Stimulated activated CD8-positive, alpha-beta memory T cell treated with anti-CD3 and anti-CD28 coated beads, Interleukin-15, amount 100 ng/mL, for 4 hours (primary cell): ENCODE measurements at places on chromosomes 1 and 21.
A peak's percentile ranks its signal among the peaks of the same experiment; 100 is the strongest.

DNA sequence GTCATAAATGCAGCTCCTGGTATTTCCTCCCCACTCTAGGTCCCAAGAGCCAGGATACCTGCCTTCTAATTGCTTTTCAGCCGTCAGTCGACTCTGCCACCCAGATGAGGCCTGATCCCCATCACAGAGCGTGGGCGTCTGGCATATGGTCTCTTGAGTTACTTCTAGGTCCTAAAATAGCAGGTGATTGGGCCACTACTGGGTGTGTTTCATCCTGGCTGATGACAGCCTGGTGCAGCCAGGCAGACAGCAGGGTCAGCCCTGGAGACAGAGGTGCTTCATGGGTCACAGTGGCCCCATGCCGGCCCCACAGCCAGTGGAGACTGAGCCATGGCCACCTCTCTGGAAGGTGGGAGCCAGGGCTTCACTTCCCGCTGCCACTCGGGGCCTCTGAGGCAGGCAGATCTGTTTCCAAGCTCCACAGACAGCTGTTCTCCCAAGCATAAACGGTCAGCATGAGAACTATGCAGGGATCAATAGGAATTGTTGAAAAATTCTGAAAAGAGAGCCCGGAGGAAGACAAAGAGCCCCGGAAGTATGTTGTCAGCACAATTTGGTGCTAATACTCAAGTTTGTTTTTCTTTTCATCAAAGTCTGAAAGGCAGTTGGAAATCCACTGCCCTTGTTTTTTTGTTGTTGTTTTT is 83.0 kb downstream of the MAN1C1 start:
- no peak for DNase-seq

DNA sequence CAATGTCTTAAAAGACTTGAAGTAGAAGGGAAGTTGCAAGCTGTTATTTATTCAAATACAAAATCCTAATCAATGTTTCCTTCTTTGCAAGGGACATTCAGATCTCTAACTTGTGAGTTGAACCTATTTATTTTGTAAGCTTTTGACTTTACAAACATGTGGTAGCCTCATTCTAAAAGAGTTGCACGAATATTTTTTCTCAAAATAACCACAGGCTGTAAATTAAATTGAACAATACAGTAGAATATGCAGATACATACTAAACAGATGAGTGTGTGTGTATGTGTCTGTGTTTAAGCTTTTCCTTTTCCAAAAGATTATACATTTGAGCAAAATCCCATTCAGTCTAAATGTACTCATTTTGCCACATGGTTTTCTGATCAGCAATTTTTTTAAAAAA is 4.8 kb upstream of the DYNLT5 start:
- no peak for DNase-seq

- DNase-seq, result no peak
Observed at GRCh38 chr1:84988588-84988987, 8.3 kb downstream of the MCOLN2 start.

DNA sequence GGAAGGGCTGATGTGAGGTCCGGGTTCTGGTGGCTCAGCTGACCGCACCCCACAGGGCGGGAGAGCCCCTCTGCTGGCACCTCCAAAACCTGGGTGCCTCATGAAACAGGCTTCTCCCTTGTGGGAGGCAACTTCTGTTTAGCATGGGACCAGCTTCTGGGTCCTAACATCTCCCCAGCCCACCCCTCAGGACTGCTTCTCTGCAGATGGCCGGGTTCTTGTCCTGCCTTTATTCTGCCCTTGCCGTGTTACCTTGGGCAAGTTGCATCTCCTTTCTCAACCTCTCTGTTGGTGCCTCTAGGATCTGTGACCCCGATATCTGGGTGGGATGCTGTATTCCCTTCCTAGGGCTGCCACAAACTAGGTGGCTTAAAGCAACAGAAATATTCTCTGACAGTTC is 15.0 kb upstream of the TTC22 start:
- no peak for DNase-seq

GRCh38 chr21:34782506-34783360 is 113.9 kb downstream of the CLIC6 start:
- no peak for DNase-seq

- DNase-seq, result no peak
Observed at GRCh38 chr1:159056069-159056698, 20.4 kb downstream of the AIM2 start.

DNA sequence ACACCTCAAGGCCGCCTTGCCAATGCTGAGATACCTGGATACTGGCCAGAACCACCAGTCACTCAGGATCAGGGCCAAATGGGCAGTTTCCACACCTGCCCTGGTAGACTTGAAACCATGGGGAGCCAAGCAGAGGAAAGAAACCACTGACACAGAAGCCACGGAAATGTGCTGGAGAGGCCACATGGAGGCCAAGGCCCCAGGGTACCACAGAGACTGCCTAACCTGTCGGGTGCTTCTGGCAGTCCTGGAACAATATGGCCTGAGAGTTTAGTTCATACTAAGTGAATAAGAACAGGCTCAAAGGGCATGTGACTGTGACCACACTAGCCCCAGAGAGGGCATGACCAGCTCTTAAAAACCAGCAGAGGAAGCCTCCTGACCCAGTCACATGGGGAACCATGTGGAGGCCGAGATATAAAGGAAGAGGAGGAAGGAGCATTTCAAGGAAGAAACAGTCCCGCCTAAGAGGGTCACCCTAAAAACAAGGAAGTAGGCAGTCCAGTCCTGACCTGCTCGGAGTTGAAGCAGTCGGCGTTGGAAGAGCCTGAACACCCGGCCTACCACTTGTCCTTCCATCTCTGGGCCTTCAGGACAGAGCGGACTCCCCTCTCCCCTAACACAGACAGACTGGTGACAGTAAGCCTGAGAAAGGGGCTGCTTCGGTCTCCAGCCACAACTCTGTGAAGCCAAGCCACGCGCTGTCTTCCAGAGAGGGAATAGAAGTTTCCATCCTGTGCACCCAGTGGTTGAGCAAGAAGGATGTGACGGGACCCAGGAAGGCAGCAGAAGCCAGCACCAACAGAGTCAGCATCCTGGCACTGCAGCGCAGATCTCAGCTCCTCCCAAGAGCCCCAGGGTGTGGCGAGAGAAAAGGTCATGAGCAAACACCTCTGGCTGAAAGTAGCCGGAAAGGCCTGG is at the start of gene DENND2D:
TSS of gene DENND2D (minus strand) at position 766 of the 921 bp plus-strand sequence. CDS start at position 579, 187 bp downstream.
- DNase-seq, result peak; percentile 39

DNA sequence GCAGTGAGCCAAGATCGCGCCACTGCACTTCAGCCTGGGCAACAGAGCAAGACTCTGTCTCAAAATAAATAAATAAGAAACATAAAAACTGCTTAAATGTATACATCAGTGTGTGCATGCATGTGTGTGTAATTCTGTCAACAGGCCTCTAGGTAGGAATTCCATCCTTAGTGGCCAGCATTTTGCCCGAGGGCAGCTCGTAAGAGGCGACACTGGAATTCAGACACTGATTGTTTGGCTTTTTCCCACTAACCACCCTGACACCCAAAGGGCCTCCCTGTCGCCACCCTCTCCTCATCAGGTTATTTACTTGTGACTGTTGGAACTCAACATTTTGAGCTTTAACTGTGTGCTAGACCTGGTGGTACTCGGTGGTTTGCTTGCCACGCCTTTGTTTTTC is 64.0 kb upstream of the KIF1B start:
- no peak for DNase-seq

GRCh38 chr1:19710825-19711611 is 46.3 kb downstream of the HTR6 start:
- no peak for DNase-seq

DNA sequence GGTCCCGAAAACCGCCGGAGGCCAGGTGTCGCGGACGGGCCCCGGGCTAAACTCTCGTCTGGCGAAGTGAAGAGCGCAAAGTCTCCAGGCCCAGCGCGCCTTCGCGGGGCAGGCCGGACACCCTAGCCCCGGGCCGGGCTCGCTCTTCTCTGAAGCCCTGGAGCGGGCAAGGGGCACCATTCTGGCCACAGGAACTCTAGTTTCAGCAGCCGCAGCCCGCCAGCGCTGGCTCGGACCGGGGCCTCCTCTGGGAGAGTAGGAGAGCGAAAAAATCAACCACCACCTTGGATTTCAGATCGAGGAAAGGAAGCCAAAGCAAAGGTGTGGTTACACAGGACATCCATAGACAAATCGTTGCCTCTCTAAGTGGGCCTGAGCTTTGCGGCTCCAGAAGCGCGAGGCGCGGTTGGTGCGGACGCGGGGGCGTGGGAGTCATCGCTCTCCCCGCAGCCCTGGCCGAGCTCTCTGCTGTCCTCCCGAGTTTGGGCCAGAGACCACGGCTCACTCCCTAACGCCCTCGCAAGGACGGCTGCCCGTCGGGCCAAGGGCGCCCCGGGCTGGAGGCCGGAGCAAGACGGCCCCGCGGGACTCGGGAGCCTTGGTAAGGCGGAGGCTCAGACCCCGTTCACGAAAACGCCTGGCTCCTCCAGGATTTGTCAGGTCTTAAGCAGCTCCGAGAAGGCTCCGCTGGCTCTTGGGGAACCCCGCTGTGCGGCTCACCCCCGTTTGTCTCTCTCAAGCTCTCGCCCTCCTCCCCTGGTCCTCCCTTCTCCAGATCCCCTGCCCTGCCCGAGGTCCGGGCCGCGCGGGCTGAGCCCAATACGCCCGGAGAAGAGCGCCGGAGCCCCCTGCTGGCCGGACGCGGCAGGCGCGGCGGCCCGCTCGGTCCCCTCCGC is 132.9 kb upstream of the DPYD start:
- no peak for DNase-seq

- no peak for DNase-seq
Observed at GRCh38 chr1:159918352-159919200, 6.7 kb downstream of the TAGLN2 start.

DNA sequence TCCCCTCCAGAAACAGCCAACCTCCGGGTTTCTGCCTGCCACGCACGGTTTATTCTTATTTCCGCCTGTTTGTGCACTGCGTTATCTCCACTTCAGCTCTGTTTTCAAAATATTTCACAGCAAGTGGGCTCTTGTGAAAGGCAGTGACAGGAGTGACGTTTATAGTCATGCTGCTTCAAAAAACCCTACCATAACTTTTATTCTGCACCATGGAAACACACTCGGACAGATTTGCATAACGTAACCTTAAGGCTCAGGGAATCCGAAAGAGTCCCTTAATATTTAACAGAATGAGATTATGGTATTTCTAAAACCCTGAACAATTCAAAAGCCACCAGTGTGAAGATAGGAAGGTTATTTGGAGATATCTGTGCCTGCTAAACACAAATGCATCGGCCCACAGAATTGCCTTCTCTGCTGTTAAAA is 782 bp upstream of the SDE2 start:
- no peak for DNase-seq

DNA sequence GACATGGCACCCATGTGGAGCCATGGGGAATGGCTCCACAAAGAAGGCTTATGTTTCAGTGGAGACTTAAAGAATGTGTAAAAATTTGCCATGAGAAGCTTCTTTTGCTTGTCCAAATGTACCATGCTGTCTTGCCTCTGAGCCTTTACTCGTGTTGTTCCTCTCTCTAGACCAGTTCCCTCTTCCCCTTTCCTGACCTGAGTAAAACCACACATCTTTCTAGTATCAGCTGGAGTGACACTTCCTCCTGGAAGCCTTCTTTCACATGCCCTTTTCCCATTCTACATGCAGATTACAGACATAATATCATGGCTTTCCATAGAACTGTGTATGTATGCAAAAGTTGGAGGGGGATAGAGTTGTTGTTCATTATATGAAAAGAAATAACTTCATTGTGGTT is 13.6 kb upstream of the GPX7 start:
- DNase-seq, result no peak

DNA sequence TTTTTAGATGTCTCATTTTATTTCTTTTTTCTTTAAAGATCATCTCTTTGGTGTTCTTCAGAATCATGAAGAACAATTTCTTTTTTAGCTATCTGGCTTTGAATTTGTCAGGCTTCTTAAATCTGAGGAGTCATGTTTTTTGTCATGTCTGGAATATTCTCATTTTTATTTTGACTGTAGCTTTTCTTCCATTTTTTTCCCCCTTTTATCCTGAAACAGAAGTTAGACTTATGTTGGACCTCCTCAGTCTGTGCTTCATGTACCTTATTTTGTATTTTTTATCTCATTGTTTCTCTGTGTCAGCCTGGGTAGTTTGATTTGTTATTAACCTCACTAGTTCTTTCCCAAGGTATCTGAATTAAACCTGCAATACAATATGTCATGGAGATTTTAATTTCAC is 319.2 kb upstream of the ADGRL4 start:
- no peak for DNase-seq

DNA sequence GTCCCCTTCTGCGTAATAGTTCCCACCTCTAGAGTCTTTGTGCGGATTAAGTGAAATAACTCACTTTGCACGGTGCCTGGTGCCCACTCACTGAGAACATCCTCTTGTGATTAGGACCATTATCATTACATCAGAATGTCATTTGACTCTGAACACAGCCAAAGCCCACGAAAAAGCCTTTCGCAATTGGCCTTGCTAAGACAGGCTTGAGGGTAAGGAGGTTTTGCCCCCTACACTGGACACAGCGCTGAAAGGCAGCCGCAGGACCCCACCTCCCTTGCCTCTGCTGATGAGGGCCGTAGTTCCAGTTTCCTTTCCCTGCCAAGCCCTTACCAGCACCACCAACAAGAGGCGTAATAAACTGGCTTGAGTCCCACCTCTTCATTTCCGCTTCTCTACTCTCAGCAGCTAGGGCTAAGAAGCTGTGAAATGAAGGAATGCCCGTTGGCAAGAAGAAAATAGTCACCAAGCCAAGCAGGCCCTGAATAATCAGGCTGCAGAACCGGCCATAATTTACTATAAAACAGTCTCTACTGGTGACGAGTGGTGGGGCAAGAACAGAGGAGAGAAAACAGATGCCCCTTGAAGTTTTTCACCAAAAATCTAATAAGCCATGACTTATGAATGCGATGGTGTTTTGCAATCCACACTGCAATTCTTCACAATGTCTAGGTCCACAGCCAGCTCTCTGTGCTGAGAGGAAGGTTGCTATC is 53.1 kb downstream of the SH3GLB1 start:
- no peak for DNase-seq

DNA sequence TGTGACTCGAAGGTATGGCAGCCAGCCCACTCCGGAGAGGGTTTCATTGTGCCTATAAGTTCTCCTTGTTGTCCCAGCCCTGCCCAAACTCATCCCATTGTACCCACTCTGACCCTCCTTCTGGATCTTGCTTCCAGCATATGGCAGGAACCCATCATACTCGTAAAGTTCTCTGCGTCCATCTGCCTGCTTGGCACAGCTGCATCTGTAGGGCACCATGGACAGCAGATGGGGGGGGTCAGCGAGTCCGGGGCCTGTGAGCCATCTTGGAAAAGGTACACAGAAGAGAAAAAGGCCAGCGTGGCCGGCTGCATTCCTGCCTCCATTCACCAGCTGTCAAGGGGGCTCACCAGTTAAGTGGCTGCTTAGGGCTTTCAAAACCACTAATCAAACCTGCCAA is 94.9 kb upstream of the IGSF21 start:
- no peak for DNase-seq

DNA sequence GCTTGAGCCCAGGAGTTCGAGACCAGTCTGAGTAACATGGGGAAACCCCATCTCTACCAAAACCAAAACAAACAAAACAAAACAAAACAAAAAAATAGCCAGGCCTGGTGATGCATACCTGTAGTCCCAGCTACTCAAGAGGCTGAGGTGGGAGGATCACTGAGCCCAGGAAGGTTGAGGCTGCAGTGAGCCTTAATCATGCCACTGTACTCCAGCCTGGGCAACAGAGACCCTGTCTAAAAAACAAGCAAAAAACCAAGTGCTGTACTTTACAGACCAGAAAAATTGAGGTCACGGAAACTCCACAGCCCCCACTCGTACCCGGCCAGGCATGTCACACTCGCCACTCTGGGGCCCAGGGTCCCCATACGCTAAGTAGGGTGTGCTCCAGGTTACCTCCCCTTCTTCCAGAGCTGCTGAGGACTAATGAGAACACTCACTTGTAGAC is 22.9 kb downstream of the ATP2B4 start:
- DNase-seq, result no peak

- DNase-seq, result no peak
Observed at GRCh38 chr21:42633858-42634257, 19.6 kb upstream of the PDE9A start.

- DNase-seq, result no peak
Observed at GRCh38 chr1:236489710-236490377, 33.9 kb upstream of the LGALS8 start.
